ENCODE measurements at places on chromosomes 3 and 15.

DNA sequence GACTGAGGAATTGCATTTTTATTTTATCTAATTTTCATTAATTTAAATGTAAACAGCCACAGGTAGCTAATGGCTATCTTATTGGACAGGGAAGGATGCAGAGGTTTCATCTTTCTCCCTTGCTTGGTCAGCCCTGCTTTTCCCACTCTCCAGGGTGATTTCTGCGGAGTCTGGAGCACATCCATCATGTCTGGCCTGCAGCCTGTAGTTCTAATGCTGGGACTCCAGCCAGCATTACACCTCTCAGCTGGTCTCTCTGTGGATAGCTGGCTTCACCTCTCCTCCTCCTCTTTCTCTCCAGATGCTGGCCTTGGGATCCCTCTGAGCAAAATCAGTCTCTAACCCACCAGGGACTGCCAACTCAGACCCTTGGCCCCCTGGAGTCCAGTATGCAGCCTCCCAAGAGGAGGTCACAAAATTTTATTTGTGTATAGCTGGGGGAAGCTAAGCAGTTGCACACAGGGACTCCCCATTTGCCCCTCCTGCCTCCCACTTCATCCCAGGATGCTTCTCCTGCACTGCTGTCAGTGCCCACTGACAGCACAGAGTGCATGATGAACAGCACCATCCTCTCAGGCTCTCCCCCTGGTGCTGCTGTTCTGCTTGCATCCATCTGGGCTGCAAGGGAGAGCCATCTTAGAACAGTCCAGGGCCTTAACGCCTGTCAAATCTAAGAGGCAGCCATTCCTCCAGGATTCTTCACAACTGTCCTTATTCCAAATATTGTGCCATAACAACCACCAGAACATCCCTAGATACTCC lies 1.7 kb downstream of the BFSP2 start:
- no peak for DNase-seq

GRCh38 chr3:52243791-52244628 lies 1.5 kb upstream of the PPM1M start:
- DNase-seq, result no peak

DNA sequence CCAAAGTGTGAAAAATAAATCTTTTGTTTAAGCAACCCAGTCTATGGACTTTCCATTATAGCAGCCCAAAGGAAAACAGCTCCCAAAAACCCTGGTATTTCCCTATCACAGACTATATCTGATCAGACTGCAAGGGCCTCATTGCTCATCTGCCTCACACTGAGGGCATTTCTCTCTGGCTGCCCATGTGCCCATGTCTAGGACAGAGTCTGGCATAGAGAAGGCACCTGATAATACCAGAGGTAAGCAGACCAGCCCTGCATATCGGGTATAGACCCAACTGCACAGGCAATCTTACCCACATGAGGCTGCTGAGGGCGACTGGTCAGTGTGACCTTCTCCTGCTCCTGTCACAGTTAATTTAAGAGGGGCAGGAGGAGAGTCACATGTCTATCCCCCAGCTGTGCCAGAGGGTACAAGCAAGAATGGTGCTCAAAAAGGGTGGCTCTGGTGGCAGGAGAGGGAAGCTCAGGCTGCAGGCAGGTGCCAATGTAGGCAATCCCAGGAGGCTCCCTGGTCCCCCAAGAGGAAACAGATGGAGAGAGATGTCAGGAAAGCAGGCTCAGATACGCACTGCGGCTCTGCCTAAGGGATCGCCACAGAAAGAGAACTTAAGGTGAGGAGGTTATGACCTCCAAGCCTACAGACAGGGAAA lies 3.1 kb downstream of the CSRNP1 start:
- DNase-seq, result no peak

DNA sequence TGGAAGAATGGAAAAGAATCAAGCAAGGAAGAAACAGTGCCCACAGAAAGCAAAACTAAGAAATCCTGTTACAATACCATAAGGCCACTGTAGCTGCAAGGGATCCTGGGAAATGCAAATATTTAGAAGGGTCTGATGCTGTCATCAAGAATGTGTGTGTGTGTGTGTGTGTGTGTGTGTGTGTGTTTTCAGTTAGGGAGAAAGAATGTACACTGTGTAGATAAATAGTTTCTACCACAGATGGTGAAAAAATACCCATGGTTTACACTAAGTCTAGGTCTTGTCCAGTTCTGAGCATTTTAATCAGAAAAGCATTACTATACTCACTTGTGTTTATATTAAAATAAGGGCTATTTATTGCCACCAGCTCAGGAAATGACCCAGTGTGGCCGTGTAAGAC lies 355.0 kb downstream of the RBMS3 start:
- no peak for DNase-seq

DNA sequence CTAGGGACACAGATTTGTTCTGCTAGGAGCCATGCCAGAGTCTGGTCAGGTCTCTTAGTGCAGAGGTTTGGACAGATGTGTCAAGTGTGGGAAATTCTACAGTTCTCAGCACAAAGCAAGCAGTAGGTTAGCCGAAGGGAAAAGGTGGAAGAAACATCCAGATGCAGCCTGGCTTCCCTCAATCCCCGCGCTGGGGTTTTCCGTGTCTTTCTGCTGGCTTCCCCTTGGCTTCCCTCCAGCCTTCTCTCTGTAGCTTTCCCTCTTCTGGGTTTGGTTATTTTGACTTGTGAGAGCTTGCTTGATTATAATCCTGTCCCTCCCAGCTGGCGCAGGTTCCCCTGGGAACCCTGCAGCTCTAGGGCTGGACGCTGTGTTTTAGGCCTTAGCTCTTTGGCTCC lies 4.1 kb downstream of the TF start:
- no peak for DNase-seq

DNA sequence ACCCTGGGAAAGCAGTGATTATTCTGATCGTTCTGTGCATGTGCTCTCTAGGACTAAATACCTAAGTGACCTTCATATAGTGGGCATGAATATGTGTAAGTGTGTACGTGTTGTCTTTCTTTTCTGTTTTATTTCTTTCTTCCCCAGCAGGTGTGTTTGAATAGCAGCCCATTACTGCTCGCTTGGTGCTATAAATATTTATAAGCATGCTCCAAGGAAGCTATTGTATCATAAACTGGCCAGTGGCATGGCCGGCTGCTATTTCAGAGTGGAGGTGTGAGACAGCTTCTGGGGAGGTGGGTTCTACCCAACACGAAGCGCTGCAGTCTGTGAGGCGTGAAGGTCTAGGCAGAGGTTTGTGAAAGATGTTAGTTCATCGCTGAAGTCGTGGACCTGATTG lies 641.8 kb downstream of the NTRK3 start:
- no peak for DNase-seq

DNA sequence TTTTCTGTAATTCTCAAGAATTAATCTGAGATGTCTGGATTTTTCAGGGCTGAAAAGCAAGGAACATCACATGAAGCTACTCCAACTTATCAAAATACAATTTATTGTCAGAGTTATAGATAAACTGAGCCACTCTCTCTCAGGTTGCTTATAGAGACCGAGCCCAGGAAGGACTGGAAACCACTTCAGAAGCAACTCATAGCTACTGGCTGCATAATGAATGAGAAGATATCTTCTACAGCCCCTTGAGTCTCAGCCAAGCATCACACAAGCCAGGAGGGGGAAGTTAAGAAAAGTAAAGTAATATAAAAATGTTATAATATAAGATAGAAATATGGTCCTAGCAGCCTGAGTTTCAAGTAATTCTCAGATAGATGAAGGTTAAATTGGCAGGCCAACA lies 186.0 kb downstream of the TNIK start:
- no peak for DNase-seq

GRCh38 chr3:59482684-59483083 lies 432.9 kb upstream of the CFAP20DC start:
- no peak for DNase-seq

- DNase-seq, result no peak
Measured at GRCh38 chr15:88814393-88814792, 11.2 kb downstream of the ACAN start.

GRCh38 chr3:169303660-169304059 lies 359.9 kb downstream of the MECOM start:
- DNase-seq, result no peak

GRCh38 chr15:48590723-48591122 lies 54.8 kb downstream of the FBN1 start:
- DNase-seq, result no peak

DNA sequence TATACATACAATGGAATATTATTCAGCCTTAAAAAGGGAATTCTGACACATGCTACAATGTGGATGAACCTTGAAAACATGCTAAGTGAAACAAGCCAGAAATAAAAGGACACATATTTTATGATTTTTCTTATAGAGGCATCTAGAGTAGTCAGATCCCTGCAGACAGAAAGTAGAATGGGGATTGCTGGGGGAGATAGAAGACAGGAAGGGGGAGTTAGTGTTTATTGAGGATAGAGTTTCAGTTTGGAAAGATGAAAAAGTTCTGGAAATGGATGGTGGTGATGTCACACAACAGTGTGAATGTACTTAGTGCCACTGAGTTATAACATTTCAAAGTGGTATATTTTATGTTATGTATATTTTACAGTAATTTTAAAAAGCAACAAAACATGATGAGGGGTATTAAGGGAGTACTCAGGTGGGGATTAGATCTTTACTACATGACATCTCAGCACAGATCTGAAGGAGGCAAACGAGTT lies 4.7 kb downstream of the ITPR1 start:
- no peak for DNase-seq

- no peak for DNase-seq
Measured at GRCh38 chr3:65871305-65872141, 167.2 kb downstream of the MAGI1 start.

- DNase-seq, result no peak
Measured at GRCh38 chr3:47347217-47347801, 33.5 kb upstream of the PTPN23 start.

- no peak for DNase-seq
Measured at GRCh38 chr3:98531622-98532274, at the start of gene GPR15. Gene GPR15, plus strand, starts transcription at chr3:98531978. Its CDS starts 56 bp downstream, at chr3:98532034.

DNA sequence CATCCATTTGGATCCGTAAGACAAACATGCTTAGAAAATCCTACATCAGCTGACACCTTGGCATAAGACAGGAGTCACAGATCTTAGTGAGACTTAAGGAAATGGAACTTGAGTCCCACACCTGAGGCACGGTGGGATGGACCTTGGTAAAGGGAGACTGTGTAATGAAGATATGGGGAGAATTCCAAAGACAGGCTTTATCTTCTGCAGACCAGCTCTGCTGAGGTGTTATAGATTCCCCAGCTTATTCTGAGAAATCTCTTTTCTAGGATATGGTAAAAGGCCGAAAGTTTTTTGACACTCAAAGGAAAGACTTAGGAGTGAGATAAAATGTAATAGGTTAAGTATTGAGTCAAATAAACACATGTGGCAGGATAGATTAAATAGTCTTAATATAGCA lies 8.3 kb upstream of the MTMR10 start:
- DNase-seq, result no peak

DNA sequence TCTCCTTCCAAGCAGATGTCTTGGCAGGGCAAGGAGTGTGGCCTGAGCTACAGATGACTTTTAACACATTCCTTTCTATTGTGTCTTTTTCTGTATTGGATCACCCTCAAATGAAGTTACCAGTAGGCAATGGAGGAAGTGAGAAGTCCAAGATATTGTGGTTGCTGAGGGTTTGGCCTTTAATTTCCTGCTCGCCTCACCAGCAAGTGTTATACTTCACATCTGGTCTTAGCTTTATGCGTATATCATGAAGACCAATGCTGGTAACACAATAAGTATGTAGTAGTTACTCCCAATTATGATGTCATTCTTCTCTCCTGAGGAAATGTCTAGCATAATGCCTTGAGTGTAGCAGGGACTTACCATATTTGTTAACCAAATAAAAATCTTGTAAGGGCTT lies 179.9 kb downstream of the ZIC1 start:
- no peak for DNase-seq

- DNase-seq, result no peak
Measured at GRCh38 chr15:31974855-31975829, 55.2 kb upstream of the CHRNA7 start.

- DNase-seq, result no peak
Measured at GRCh38 chr15:77821188-77821958, 188.7 kb upstream of the LINGO1 start.

DNA sequence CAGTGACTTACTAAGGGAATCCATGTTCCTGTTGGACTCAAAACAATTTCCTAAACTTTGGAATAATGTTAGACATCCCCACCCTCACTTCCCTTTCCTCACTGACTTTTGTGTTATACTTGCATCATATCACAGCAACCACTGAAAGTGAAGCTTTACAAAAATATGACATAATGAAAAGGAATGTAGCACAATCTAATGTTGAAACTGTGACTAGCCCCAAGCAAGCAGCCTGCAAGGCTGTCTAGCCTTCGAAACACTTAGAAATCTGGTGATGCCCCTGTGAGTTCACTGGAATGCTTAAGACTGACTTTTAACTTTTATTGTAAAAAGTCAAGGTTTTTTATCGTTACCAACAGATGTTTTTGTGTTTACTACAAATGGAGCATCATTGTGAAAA lies 203.7 kb upstream of the ZNF385D start:
- DNase-seq, result no peak

DNA sequence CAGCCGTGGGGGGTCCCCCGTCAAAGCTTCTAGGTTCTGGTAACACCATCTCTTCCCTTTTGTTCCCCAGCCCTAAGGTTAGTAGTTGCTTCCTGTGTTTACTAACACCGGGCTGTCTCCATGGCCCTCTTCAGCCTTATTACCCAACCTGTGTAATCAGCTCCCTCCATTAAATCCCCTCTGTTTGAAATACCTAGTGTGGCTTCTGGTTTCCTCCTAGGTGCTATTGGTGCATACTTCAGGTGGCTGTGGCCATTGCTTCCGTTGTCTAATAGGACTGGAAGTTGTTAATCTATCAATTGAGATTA lies 35.3 kb downstream of the MOBP start:
- DNase-seq, result no peak

GRCh38 chr3:150344079-150344759 lies 63.9 kb upstream of the TSC22D2 start:
- DNase-seq, result no peak

DNA sequence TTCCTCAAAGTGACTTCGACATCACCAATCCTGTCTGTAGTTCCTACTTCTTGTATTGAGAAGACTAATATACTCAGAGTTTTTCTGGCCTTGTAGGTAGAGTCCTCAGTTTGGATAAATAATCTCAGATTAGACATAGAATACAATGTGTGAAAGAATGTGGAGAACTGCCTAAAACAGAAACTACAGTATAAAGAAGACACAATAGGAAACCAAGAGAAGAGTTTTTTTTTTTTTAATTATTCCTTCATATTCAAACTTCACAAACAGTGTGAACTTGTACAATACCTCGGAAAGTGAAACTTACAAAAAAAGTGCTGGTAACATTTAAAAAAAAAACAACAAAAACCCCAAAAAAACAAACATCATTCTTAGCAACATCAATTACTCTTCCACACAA lies 20.5 kb downstream of the TIGIT start:
- DNase-seq, result no peak

DNA sequence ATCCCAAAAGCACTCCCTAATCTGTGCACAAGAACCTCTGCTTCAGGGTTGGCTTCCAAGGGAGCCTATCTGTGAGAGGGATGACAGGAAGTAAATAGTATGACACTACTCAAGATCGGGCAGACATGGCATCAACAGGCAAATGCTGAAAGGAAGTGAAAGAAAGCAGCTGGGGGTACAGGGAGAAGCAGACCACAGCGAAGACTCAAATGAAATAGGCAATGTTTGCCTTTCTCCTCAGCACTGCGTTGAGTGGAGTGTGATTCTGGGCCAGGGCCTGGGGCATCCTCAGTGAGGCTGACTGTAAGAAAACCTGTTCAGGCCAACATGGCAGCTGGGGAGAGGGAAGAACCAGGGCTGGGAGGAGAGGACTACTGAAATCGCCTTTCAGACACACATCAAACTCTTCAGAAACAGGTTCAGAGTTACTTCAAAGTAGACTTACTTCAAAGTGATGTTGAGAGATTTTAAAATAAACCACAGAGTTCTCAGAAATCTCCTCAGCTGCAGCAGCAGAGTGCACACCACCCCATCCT lies 96.6 kb downstream of the SLC9A9 start:
- no peak for DNase-seq

Measured in stimulated activated CD4-positive, alpha-beta T cell treated with anti-CD3 and anti-CD28 coated beads, Interleukin-1b, Interleukin-23, amount 100 ng/mL, for 1 hour (primary cell).